CD4-positive, alpha-beta T cell treated with Interferon alpha-2 for 1 hour (primary cell): ENCODE measurements at places on chromosomes 16 and 17.

GRCh38 chr17:49482144-49482817, 12.8 kb upstream of the NGFR start:
- DNase-seq = no peak

GRCh38 chr16:65546353-65546791, 424.5 kb upstream of the CDH11 start:
- no peak for DNase-seq

DNA sequence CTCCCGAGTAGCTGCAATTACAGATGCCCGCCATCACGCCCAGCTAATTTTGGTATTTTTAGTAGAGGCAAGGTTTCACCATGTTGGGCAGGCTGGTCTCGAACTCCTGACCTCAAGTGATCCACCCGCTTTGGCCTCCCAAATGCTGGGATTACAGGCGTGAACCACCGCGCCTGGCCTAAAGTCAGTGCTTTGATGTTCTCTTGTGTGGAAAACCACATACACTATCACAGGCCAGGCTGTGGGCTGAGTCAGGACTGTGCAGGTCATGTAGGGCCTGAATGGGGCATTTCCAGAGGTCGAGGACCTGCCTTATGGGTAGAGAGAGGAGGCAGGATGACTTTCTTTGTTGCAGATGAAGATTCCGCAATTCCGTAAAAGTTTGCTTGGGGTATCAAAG, 5.1 kb upstream of the MT3 start:
- DNase-seq = no peak

GRCh38 chr16:89847940-89848297, 19.6 kb downstream of the SPIRE2 start:
- no peak for DNase-seq

GRCh38 chr16:67714522-67714921, 4.6 kb downstream of the GFOD2 start:
- no peak for DNase-seq
